ENCODE measurements at places on chromosomes 6 and 20.

DNA sequence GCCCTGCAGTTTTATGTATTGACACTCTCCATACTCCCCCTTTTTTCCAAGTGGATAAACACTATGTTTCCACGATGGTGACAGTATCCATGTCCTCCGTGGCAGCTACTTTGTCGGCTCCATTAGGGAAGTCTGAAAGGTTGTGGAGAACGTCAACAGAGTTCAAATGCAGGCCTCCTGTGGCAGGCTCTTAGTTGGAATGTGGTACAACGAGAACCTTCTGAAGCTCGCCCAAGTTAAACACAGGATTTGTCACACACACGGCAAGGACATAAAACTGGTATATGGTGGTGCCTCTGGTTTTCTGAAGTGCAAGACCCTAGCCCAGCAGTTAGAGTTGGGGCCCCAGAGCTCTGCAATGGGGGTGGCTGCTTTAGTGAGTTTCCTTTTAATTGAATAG lies 187.0 kb upstream of the TAB2 start:
- peaks cover 30% of the 10 kb centered on the region for H3K4me1 ChIP-seq
- no peaks in the 10 kb centered on the region for H3K36me3 ChIP-seq
- DNase-seq = no peak
- H3K4me3 ChIP-seq = no peak overlapping the region
- peak overlapping the region; percentile 71 for H3K27ac ChIP-seq

DNA sequence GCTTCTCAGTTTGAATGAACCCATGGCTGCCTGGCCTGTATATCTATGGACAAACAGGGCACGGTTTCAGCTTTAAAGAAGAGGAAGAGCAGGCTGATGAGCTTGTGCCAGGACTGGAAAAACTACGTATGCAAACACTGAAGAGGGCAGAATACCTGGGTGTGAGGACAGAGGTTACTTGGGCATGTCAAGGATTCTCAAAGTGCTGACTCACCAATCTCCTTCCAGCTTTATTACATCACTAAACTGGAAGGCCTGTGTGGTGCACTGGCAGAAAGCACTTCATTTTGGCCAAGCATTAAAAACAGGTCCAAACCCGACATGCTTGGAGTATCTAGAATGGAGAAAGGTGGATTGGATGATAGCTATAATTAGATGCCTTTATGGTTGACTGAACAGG lies 95.2 kb downstream of the GMPR start:
- peaks cover 5% of the 10 kb centered on the region for H3K4me1 ChIP-seq
- H3K36me3 ChIP-seq = no peaks in the 10 kb centered on the region
- H3K27ac ChIP-seq = no peak overlapping the region
- H3K27me3 ChIP-seq = no peaks in the 10 kb centered on the region

DNA sequence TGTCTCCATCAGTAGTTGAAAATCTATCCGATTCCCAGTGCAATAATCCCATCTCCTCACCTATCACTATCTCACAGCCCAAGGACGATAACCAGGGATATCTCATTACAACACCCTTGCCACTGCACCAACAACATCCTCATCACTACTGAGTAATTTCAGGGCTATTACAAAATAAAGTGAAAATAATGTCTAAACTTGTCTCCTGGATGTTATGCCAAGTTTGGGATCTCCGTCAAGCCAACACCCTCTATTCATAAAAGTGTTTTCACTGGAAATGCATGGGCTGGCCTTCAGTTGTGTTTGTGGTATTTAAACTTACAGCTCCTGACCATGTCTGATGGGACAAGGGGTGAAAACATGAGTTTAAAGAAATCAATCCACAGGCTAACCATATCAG lies 42.0 kb upstream of the STMND1 start:
- H3K36me3 ChIP-seq = no peaks in the 10 kb centered on the region
- no peak for DNase-seq
- H3K27ac ChIP-seq = no peak overlapping the region
- no peak overlapping the region for H3K4me3 ChIP-seq
- peaks cover 12% of the 10 kb centered on the region for H3K27me3 ChIP-seq

GRCh38 chr6:152642578-152643375 lies 5.6 kb upstream of the SYNE1 start:
- H3K36me3 ChIP-seq = no peaks in the 10 kb centered on the region
- peaks cover 18% of the 10 kb centered on the region for H3K27me3 ChIP-seq
- peaks cover 4% of the 10 kb centered on the region for H3K4me1 ChIP-seq
- H3K27ac ChIP-seq = no peak overlapping the region
- no peak for DNase-seq

- no peaks in the 10 kb centered on the region for H3K36me3 ChIP-seq
- H3K4me3 ChIP-seq = no peak overlapping the region
- DNase-seq = no peak
- no peak overlapping the region for H3K27ac ChIP-seq
- no peaks in the 10 kb centered on the region for H3K27me3 ChIP-seq
Observed at GRCh38 chr20:61502433-61502832, 250.4 kb downstream of the CDH4 start.

DNA sequence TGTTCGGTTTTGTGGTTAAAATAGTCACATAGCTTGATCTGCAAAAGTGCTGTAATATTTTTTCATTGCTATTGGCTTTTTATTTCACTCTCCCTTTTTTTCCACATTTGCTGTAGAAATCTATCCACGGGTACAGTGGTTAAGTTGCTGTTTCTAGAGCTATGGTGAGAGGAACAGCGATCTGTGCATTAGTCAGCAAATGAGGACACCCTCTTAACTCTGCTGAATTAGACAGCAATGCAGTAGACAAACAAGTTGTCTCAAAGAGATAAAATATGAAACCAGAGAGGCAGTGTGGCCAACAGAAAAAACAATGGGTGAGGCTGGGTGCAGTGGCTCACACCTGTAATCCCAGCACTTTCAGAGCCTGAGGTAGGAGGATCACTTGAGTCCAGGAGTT lies 17.6 kb upstream of the SYNJ2 start:
- H3K4me1 ChIP-seq = peaks cover 6% of the 10 kb centered on the region
- peaks cover 3% of the 10 kb centered on the region for H3K36me3 ChIP-seq
- DNase-seq = no peak

GRCh38 chr6:3869632-3870527 lies 20.7 kb downstream of the FAM50B start:
- peaks cover 20% of the 10 kb centered on the region for H3K4me1 ChIP-seq
- DNase-seq = no peak
- H3K27me3 ChIP-seq = no peaks in the 10 kb centered on the region

DNA sequence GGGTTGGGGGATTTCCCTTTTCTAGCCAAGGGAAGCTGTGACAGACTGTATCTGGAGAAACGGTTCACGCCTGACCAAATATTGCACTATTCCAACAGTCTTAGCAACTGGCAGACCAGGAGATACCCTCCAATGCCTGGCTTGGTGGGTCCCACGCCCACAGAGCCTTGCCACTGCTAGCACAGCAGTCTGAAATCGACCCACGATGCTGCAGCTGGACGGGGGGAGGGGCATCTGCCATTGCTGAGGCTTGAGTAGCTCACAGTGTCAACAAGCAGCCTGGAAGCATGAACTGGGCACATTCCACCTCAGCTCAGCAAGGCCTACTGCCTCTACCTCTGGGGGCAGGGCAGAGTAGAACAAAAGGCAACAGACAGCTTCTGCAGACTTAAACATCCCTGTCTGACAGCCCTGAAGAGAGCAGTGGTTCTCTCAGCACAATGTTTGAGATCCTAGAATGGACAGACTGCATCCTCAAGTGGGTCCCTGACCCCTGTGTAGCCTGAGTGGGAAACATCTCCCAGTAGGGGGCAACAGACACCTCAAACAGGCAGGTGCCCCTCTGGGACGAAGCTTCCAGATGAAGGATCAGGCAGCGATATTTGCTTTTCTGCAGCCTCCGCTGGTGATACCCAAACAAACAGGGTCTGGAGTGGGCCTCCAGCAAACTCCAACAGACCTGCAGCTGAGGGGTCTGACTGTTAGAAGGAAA lies 89.9 kb upstream of the ECI2 start:
- H3K36me3 ChIP-seq = peaks cover 8% of the 10 kb centered on the region
- peaks cover 22% of the 10 kb centered on the region for H3K4me1 ChIP-seq
- peak overlapping the region; percentile 96 for H3K27ac ChIP-seq
- no peaks in the 10 kb centered on the region for H3K27me3 ChIP-seq
- H3K4me3 ChIP-seq = no peak overlapping the region

- H3K27ac ChIP-seq = no peak overlapping the region
- H3K36me3 ChIP-seq = peaks cover 20% of the 10 kb centered on the region
- DNase-seq = no peak
- H3K27me3 ChIP-seq = no peaks in the 10 kb centered on the region
- no peak overlapping the region for H3K4me3 ChIP-seq
Observed at GRCh38 chr6:13696226-13696625, 15.4 kb downstream of the RANBP9 start.
